ENCODE measurements at places on chromosomes 2 and 18. TPM values are rescaled to one million over a fixed set of nuclear protein-coding genes. Genes with fewer than 3 reads are reported as not detected.

The DPYSL5 gene
- total RNA-seq: not detected

The MROH2A gene
- total RNA-seq: 0.27 TPM

The KCNG3 gene
- total RNA-seq: not detected

The IL1RN gene
- 37.5 TPM for total RNA-seq

The CEBPZ gene
- total RNA-seq: 43.9 TPM

The LGALSL gene
- total RNA-seq: 15.4 TPM

The SP140 gene
- 92.8 TPM for total RNA-seq

The MAP2 gene
- 3.4 TPM for total RNA-seq

The MOCOS gene
- 0.30 TPM for total RNA-seq

The TRABD2A gene
- total RNA-seq: 6.1 TPM

The MBD1 gene
- total RNA-seq: 83.9 TPM

- no peak for DNase-seq
Observed at GRCh38 chr18:48922226-48922800, 28.5 kb downstream of the SMAD7 start.

DNA sequence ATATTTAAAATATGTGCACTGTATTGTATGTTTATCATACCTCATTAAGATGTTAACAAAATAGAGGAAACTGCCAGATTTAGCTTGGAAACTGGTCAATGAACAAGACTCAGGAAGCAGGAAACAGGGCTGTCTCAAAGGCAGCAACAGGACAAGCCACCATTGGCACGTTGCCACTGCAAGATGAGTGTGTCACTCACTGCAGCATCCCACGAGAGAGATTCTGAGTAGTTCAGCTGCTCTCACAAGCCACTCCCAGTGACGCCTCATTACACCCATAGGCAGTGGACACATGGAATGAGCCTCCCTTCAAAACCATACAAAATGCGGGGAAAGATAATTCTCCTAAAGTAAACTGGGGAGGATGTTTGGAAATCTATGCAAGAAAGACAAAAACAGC, 181.9 kb upstream of the DLGAP1 start:
- no peak for DNase-seq

DNA sequence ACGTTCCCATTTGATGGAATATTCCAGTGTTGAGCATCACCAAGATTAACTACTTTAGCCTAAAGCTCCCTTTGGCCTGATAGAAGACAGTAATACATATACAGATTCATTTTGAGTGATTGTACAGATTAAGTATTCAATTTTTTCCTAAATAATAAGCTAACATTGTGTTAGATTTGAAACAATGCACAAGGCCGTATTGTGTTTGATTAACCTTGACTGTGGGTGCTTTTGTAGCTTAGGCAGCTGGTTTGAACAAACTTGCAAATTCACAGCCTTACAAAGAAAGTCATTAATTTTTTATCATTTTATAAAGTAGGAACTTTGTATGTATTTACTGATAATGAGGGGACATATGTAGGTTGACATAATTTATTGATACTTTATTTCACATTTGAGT, 29.6 kb downstream of the NABP1 start:
- no peak for DNase-seq

DNA sequence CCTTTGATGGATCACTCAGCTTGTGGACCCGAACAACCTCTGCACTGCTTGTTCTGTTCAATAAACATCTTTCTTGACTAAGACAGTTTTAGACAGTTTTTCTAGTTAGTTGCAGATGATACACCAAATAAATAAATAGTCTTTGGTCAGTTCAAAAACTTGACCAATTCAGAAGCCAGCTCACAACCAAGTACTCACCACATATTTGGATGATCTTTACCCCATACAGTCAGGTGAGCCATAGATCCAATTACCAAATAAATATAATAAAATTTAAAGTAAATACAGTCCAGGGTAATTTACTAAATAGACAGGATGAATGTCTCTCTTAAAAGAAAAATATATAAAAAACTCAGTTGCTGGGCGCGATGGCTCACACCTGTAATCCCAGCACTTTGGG, 18.2 kb downstream of the SCN3A start:
- DNase-seq: no peak

DNA sequence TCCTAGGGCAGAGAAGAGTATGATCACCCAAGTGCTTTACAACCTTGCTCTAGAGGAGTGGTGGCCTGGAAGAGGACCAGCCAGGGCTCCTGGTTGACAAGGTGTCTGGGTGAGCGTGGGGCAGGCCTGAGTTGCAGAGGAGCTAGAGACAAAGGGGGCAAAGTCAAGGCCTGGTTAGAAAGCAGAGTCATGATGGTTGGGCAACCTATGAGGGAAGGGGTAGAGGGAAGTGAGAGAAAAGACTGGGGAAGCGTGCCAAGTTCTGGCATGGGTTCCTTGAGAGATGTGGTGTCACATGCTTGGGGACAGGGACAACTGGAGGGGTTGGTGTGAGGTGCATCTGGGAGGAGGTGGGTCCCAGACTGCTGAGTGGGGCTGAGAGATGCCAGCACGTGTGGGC, 13.5 kb downstream of the ZFP36L2 start:
- DNase-seq: peak; percentile 80

DNA sequence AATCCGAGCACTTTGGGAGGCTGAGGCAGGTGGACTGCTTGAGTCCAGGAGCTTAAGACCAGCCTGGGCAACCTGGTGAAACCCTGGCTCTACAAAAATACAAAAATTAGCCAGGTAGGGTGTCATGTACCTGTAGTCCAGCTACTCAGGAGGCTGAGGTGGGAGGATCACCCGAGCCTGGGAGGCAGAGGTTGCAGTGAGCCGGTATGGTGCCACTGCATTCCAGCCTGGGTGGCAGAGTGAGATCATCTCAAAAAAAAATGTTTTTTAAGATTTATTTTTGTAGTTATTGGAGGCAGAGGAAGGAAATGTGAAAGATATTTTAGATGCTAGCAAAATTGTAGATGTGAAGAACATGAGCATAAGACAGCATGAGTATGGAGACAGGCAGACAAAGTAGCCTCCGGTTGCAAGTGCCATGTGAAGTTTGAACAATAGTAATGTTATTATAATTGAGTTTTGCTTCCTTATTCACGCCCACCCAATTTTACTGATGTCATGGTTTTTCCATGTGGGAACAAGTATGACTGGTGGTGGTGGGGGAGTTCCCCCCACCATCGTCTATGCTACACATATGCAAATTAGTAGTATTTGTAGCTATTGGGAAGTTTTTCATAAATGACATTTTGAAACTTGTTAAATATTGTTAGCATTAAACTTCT, 18.0 kb downstream of the REL start:
- DNase-seq: no peak

GRCh38 chr18:23826850-23827620, 137.8 kb downstream of the LAMA3 start:
- DNase-seq: peak; percentile 42

DNA sequence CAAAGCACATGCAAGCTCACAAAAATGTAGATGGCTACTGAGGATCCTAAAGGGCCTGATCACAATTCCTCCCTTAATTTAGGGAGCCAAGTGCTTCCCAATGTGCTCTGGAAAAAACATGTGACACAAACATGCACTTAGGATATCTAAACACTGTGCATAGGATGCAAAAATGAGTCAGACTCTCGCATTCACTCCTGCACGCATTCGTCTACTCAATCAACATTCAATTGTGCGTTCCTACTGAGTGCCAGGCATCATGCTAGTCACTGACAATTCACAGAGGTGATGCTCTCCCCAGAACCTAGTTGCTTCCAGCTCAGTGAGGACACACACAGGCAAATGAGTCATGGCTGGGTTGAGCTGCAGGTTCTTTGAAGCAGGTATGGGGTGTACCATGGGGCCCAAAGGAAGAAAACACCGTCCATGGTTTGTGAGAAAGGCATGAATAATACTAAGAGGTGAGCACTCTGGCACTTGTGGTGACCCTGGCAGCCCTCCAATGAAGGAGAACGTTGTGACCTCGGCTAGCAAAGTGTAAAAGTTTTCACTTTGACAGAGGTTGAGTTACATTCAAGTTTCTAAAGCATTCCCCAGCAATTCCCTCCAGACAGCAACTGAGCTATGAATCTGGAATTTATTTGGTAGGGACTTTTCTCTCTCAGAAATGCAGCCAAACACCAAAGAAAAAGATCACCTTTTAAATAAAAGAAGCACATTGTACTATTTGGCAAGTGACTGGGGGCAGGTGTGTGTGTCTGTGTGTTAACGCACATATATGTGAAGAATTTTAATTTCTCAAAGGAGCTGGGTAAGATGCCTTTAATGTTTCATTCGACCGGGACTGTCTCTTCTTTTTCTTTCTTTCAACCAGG, 173.3 kb downstream of the ALPK2 start:
- no peak for DNase-seq

DNA sequence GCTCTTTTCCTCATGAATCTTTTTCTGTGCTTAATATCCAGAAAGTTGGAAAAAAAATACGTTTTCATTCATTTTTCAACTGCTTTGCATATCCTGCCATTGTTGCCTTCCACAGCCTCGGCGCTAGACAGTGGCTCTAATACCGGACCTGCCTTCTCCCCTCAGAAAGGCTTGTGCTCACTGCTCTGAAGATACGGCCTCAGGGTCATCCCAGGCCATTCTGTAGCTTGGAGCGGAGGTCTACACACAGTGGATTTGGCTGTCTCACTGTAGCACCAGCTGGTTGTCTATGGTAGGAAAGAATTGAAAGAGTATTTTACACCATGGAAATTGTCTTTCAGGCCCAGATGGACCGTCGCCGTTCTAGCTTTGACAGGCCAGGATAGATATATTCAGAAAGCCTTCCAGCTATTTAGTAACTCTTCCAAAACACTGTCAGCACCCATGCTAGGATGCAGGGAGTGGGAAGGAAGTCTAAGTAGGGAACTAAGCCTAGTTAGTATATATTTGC, 242.0 kb downstream of the TMEM182 start:
- no peak for DNase-seq

DNA sequence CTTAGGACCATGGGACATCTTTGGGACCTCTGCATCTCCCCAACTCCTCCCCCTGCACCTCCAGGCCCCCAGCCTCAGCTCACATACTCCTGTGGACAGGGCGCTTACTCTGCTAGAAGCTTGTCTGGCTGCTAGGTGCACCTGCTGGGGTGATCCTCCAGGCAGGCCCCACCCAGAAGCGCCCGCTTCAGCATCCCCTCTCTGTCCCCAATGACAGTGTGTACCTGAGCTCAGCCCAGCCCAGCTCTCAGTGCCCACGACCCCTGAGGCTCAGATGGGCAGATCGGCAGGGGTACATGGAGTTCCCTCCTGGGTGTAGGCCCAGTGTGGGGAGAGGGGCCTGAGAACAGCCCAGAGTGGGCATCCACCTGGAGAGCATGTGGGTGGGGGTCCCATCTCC, 5.9 kb downstream of the TEKT4 start:
- DNase-seq: peak; percentile 67

DNA sequence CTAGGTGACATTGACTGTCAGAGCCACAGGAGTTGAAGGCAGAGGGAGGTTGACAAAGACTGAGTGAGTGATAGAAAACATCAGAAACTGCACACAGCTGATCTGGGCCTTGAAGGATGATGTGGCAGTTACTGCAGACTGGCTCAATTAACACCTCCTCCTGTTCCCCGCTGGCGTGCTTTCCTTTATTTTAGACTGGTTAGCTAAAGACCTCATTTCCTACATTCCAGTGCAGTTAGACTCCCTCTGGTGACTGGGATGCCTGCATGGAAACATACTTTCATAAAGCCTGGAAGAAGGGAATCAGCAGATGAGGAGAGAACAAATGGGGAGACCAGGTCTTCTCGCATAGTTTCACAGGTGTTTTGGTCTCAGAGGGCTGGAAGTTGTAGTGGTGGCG, 7.1 kb downstream of the TPGS2 start:
- DNase-seq: no peak

- peak; percentile 74 for DNase-seq
Observed at GRCh38 chr18:77905449-77906055, 655.9 kb downstream of the GALR1 start.

GRCh38 chr2:3624059-3624794, 29.3 kb downstream of the COLEC11 start:
- DNase-seq: peak; percentile 40

GRCh38 chr2:134706587-134707329, 12.0 kb downstream of the TMEM163 start:
- DNase-seq: no peak

DNA sequence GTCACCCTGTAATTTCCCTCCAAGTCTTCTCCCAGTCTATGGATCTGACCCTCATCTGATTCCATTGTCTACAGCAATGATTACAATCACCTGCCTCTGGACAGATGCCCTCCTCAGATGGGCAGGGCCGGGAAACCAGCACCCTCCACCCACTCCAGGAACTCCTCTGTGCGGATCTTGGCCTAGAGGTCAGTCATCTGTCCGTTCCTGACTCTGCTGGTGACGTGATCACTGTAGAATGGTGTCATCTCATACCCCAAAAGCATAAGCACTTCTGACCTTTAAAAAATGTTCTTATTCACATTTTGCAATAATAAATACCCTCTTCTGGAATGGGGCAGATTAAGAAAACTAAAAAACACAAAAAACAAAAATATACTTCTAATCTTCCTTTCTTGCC, 29.5 kb upstream of the BZW1 start:
- no peak for DNase-seq

GRCh38 chr18:228586-228985, 39.3 kb downstream of the THOC1 start:
- DNase-seq: no peak

DNA sequence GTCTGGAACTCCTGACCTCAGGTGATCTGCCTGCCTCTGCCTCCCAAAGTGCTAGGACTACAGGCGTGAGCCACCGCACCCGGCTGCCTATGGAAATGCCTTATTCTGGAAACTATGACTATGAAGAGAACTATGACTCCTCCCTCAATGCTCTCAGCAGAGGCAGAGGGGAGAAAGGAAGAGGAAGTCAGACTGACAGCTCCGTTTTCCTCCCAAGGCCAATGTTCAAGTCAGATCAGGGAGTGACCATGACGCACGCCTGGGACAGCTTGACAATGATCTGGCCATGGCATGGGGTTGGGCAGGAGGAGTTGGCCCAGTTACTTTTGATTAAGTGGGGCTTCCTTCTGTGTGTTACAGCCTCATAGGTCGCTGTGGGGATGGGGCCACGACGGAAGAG, 44.3 kb upstream of the MRPL33 start:
- DNase-seq: no peak

GRCh38 chr2:179344280-179344964, 79.8 kb upstream of the SESTD1 start:
- DNase-seq: no peak
